Caco-2 (cell line): ENCODE measurements at places on chromosomes 1 and 21. TPM values are rescaled to one million over a fixed set of nuclear protein-coding genes. Genes with fewer than 3 reads are reported as not detected.

DNA sequence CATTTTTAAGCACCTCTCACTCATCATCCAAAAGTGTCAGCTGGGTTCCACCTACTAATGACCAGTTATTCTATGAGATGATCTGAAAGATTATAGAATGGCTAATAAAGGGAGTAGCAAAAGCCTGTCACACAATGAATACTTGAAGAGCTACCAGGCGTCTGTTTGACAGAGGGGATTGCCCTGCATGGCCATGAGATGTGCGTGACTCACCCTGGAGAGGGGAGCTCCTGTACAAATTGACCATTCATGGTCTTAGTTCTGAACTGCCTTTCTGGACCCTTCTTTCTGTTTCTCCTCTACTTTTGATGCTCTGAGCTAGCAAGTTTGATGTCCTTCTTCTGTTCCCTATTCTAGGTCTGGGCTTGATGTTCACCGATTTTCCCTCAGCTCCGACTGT lies 85.2 kb upstream of the ABCD3 start:
- peaks cover 71% of the 10 kb centered on the region for H3K4me1 ChIP-seq
- H3K36me3 ChIP-seq, result no peaks in the 10 kb centered on the region
- H3K27me3 ChIP-seq, result no peaks in the 10 kb centered on the region
- H3K27ac ChIP-seq, result peak overlapping the region; percentile 76
- no peak overlapping the region for H3K4me3 ChIP-seq
- DNase-seq, result no peak

GRCh38 chr1:55696891-55697290 lies 481.7 kb upstream of the USP24 start:
- no peak for DNase-seq
- H3K36me3 ChIP-seq, result no peaks in the 10 kb centered on the region
- H3K27me3 ChIP-seq, result no peaks in the 10 kb centered on the region
- no peaks in the 10 kb centered on the region for H3K4me1 ChIP-seq
- H3K27ac ChIP-seq, result no peak overlapping the region

GRCh38 chr1:242556276-242556675 lies 31.8 kb upstream of the PLD5 start:
- H3K4me3 ChIP-seq, result no peak overlapping the region
- H3K27me3 ChIP-seq, result no peaks in the 10 kb centered on the region
- no peaks in the 10 kb centered on the region for H3K36me3 ChIP-seq
- no peak for DNase-seq
- no peaks in the 10 kb centered on the region for H3K4me1 ChIP-seq

DNA sequence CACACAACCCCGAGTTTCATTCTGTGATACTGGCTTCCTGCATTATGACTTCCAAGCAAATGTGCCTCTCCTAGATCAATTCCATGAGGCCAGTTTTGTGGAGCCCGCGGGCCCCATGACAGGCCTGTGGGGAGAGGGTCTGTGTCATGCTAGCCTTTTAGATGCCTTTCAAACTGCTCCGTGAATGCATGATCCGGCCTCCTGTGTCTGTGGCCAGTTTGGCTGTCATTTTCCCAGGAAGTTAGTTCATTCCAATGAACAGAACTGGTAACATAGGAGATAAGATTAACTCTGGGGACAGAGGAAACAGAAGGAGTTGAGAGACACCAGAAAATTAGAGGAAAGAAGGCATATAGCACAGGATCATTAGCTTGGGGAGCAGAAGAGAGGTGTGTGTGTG lies 3.2 kb downstream of the FNDC7 start:
- peaks cover 8% of the 10 kb centered on the region for H3K4me1 ChIP-seq
- H3K27me3 ChIP-seq, result no peaks in the 10 kb centered on the region
- no peaks in the 10 kb centered on the region for H3K36me3 ChIP-seq
- H3K27ac ChIP-seq, result no peak overlapping the region
- no peak for DNase-seq

Gene E2F2
- total RNA-seq, result 9.1 and 9.5 TPM in 2 replicates

- no peaks in the 10 kb centered on the region for H3K36me3 ChIP-seq
- no peak overlapping the region for H3K27ac ChIP-seq
- H3K27me3 ChIP-seq, result no peaks in the 10 kb centered on the region
- H3K4me3 ChIP-seq, result no peak overlapping the region
Measured at GRCh38 chr1:112298558-112298957, 97.5 kb upstream of the CTTNBP2NL start.

DNA sequence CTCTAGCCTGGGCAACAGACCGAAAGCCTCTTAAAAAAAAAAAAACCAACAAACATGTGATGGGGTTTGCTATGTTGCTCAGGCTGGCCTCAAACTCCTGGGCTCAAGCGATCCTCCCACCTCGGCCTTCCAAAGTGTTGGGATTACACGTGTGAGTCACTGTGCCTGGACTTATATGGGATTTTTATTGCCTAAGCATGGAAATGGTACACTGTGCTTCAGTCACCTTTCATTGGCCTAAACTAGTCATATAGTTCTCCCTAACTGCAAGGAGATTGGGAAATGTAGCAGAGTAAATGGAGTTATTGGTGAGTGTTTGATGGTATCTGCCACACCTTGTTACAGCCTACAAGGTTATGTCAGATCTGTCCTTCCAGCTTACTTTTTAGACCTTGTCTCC lies 17.2 kb upstream of the MEF2D start:
- no peak overlapping the region for H3K27ac ChIP-seq
- H3K4me3 ChIP-seq, result no peak overlapping the region
- DNase-seq, result no peak
- H3K27me3 ChIP-seq, result no peaks in the 10 kb centered on the region
- no peaks in the 10 kb centered on the region for H3K4me1 ChIP-seq
- H3K36me3 ChIP-seq, result no peaks in the 10 kb centered on the region

DNA sequence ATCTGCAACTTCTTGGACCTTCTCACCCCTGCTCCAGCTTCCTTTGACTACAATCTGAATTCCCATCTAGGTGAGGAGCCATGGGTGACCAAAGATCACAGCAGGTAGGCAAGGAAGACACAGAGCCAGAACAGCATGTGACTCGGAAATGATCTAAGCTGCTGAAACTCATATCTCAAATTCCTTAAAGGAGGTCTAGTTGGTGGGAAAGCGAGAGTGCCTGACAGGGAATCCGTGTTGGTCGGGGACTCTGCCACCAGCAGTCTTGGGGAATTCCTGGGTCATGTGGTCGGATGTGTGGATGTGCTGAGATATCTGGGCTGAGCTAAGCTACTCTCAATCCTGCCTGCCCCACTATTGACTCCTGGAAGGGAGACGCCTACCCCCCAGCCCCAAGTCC lies 3.2 kb upstream of the NUAK2 start:
- H3K4me1 ChIP-seq, result peaks cover 18% of the 10 kb centered on the region
- DNase-seq, result peak; percentile 30
- no peaks in the 10 kb centered on the region for H3K27me3 ChIP-seq
- peak overlapping the region; percentile 57 for H3K27ac ChIP-seq

- no peaks in the 10 kb centered on the region for H3K4me1 ChIP-seq
- H3K27ac ChIP-seq, result no peak overlapping the region
- no peak overlapping the region for H3K4me3 ChIP-seq
- no peaks in the 10 kb centered on the region for H3K27me3 ChIP-seq
Measured at GRCh38 chr1:180462102-180462501, 40.3 kb downstream of the ACBD6 start.

DNA sequence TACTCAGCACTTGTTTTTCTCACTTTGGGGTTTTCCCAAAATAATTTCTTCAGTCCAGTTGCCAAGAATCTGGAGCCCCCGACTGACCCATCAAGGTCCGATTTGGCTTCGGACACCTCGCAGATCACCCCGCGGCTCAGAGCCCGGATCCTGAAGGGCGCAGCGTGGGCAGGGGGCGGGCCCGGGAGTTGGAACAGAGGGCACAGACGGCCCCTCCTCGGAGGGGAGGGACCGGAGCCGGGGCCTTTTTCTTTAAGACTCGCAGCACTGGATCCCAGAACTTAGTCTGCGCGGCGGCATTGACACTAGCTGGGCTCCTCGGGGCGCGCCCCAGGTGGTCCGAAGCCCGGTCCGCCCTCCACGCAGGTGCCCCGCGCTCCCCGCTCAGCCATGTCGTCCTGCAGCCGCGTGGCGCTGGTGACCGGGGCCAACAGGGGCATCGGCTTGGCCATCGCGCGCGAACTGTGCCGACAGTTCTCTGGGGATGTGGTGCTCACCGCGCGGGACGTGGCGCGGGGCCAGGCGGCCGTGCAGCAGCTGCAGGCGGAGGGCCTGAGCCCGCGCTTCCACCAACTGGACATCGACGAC lies at the start of gene CBR3:
CBR3 (plus strand) TSS at position 277 of the 588 bp plus-strand sequence; CDS start at position 391, 114 bp downstream.
- no peaks in the 10 kb centered on the region for H3K27me3 ChIP-seq
- no peaks in the 10 kb centered on the region for H3K36me3 ChIP-seq
- H3K4me3 ChIP-seq, result peak within 1 kb of the TSS; percentile 58

- no peak overlapping the region for H3K27ac ChIP-seq
- DNase-seq, result peak; percentile 76
- peaks cover 8% of the 10 kb centered on the region; the same call in 1 of the 2 replicates for H3K4me1 ChIP-seq
- H3K4me3 ChIP-seq, result no peak overlapping the region
- H3K27me3 ChIP-seq, result no peaks in the 10 kb centered on the region
Measured at GRCh38 chr1:204258213-204259115, 44.7 kb upstream of the GOLT1A start.

- no peak overlapping the region for H3K4me3 ChIP-seq
- H3K27me3 ChIP-seq, result no peaks in the 10 kb centered on the region
- no peaks in the 10 kb centered on the region for H3K36me3 ChIP-seq
- H3K4me1 ChIP-seq, result peaks cover 44% of the 10 kb centered on the region
Measured at GRCh38 chr1:1425426-1425752, 4.3 kb upstream of the ANKRD65 start.

Gene LEMD1
- total RNA-seq, result not detected in 2 replicates
